ENCODE measurements at places on chromosomes 4 and X. TPM values are rescaled to one million over a fixed set of nuclear protein-coding genes. Genes with fewer than 3 reads are reported as not detected.

GRCh38 chr4:155961575-155961974 lies 7.9 kb upstream of the CTSO start:
- H3K4me1 ChIP-seq, result no peaks in the 10 kb centered on the region
- no peak overlapping the region for H3K27ac ChIP-seq
- no peak overlapping the region for H3K4me3 ChIP-seq
- no peaks in the 10 kb centered on the region for H3K36me3 ChIP-seq
- H3K27me3 ChIP-seq, result no peaks in the 10 kb centered on the region

Gene LUZP4
- total RNA-seq, result not detected

Gene MAGEB2
- not detected for total RNA-seq

Gene EMCN
- not detected for total RNA-seq
